Brain pericyte (primary cell): ENCODE measurements at places on chromosomes 6 and 20.

DNA sequence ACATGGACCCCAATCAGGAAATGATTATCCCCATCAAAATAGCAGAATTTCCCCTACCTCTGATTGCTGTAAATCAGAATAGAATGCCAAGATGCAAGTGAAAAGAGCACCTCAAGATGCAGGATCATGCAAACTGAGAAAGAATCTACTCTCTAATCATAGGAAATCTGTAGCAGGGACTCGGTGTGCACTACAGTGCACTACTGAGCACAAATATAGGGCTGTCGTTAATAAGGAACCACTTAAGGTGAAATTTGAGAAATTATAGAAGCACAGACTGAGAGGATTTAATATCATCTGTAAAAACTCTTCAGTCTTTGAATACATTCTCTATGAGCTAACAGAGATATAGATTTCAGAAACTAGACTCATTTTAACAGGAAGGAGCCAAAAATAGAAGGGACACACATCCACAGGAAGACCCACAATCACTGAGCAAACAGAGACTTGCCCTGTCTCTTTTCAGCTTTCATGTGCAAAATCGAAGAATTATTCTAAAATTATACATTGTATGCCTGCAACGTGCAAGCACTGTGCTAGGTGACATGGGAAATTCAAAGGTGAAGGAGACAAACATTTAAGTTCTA lies 278.3 kb downstream of the HIVEP2 start:
- no peak for DNase-seq

GRCh38 chr6:139480356-139481165 lies 106.1 kb upstream of the CITED2 start:
- DNase-seq = no peak

- peak; percentile 80 for DNase-seq
Observed at GRCh38 chr6:121932076-121932991, 467.1 kb upstream of the HSF2 start.

- DNase-seq = no peak
Observed at GRCh38 chr6:46419576-46420002, 71.7 kb downstream of the RCAN2 start.

GRCh38 chr6:41732591-41733359 lies 2.6 kb downstream of the TFEB start:
- DNase-seq = no peak
